NCI-H1930 (cell line): ENCODE measurements at places on chromosomes 5 and 9.

GRCh38 chr5:96634881-96635280, 27.3 kb upstream of the CAST start:
- DNase-seq = no peak

- no peak for DNase-seq
Observed at GRCh38 chr5:60529001-60529400, 171.0 kb downstream of the DEPDC1B start.

DNA sequence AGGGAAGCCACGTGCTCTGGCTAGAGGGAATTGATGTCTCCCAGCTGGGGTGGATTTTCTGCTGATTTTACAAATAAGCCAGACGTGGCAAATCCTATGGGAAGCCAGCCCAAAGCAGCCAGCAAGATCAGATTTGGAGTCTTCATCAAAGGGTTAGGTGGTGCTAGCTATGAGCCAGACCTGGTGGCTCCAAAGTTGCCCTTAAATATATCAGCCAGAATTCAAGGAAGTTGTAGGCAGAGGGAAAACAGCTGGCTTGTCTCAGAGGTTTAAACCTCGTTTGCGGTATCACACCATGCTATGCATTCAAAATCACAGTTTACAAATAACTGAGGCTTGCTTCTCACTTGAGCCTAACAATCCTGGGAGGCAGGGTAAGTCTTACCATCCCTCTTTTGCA, 313.2 kb downstream of the MLLT3 start:
- no peak for DNase-seq

GRCh38 chr9:77933019-77933418, 98.6 kb downstream of the GNAQ start:
- DNase-seq = no peak

- DNase-seq = no peak
Observed at GRCh38 chr5:176469296-176469695, 21.1 kb downstream of the FAF2 start.

DNA sequence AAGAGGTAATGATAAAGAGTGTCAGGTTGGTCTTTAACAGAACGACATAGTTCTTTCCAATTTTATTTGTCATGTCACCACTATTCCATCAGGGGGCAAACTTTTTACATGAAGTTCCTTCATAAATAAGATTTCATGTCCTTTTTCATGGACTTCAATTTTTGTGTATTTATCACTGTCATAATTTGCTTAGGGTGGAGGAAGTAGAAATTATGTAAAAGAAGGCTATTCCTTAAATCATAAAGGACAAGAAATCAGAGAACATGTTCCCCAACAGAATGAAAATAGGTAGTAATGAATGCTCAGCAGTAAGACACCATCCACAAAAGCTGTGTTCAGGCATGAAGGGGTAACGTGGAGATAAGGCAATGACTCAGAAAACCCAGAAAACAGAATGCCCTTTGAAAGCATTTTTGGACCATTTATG, 72.7 kb downstream of the ZFAND5 start:
- no peak for DNase-seq

- DNase-seq = no peak
Observed at GRCh38 chr5:135850231-135850630, 15.8 kb downstream of the SLC25A48 start.
